SK-MEL-5 (cell line): ENCODE measurements at places on chromosomes 1 and 21. TPM values are rescaled to one million over a fixed set of nuclear protein-coding genes. Genes with fewer than 3 reads are reported as not detected.

Gene RGS16
- total RNA-seq, result 0.16 and 0.24 TPM in 2 replicates

Gene TRIM58
- total RNA-seq, result 0.13 and 0.16 TPM in 2 replicates

Gene SPSB1
- total RNA-seq, result 33.4 and 36.1 TPM in 2 replicates

Gene MAP1LC3C
- 0.13 TPM in 1 of 2 replicates, not detected in the other for total RNA-seq

Gene PEAR1
- not detected in 2 replicates for total RNA-seq

Gene PTAFR
- 0.24 and 0.29 TPM in 2 replicates for total RNA-seq

Gene RIMKLA
- total RNA-seq, result 0.35 and 0.50 TPM in 2 replicates

Gene GBP4
- 0.03 TPM in 2 replicates for total RNA-seq

Gene SH2D1B
- total RNA-seq, result not detected in 2 replicates

Gene VHLL
- total RNA-seq, result 0.27 TPM in 1 of 2 replicates, not detected in the other
